BJ (cell line): ENCODE measurements at places on chromosomes 6 and 20.

GRCh38 chr20:59014680-59015389 is 4.4 kb upstream of the TUBB1 start:
- DNase-seq, result no peak

GRCh38 chr6:144378437-144378836 is 93.3 kb downstream of the UTRN start:
- no peak for DNase-seq

GRCh38 chr20:43736588-43737158 is 9.9 kb upstream of the GTSF1L start:
- no peak for DNase-seq

DNA sequence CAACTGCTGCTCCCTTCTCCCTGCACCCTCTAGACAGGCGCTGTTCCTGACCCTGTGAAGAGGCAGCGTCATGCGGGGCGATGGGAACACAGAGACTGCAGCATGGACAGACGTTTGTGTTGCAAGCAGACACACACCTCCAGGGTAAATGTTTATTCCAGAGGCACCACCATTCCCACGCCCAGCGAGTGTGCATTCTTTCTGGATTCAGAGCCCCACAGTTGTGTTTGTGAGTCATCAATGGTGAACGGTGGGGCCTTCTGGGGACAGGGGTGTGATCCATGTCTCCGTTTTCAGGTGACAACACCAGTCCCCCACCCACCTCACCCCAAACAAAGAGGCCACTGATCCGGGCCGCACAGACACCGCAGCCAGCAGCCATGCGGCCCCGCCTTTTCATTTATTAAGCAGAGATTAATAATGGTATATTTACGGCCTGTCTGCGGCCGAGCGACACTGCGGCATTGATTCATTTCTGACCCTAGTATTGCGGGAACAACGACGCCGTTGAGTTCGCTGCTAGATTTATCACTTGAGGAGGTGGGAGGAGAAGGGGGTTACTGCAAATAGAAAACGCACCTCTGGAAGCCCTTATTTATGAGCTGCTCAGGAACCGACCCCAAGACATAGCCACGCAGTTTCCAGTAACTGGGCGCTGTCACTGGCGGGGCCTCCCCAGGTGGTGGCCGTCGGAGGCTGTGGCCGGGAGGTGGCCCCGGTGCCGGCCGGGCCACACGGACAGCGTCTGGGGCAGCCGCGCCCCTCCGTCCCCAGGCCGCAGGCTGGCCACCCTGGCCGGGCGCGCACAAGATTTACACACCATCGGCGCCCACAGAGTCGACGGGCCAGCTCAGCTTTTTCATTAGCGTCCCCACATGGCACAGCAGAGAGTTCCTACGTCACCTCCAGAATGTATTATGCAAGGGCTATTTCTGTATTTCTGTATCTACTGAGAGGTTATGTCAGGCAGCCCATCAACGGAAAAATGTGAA is 367.6 kb downstream of the THBS2 start:
- DNase-seq, result no peak

DNA sequence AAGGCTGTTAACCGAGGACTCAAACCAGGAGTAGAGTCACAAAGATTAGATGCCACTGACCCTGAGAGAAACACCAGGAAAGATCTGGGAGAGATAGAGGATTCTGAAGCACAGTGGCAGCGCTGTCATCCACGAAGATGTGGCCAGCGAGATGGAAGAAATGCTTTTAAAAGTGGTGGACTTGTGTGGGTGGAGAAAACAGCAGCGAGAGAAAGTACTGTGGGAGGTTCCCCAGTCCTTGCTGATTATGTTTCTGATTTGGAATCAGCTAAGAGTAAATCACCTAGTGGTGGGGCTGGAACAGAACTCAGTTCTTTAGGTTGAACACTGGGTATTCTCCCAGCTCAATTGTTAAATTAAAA is 435 bp upstream of the ZNF322 start:
- DNase-seq, result no peak

DNA sequence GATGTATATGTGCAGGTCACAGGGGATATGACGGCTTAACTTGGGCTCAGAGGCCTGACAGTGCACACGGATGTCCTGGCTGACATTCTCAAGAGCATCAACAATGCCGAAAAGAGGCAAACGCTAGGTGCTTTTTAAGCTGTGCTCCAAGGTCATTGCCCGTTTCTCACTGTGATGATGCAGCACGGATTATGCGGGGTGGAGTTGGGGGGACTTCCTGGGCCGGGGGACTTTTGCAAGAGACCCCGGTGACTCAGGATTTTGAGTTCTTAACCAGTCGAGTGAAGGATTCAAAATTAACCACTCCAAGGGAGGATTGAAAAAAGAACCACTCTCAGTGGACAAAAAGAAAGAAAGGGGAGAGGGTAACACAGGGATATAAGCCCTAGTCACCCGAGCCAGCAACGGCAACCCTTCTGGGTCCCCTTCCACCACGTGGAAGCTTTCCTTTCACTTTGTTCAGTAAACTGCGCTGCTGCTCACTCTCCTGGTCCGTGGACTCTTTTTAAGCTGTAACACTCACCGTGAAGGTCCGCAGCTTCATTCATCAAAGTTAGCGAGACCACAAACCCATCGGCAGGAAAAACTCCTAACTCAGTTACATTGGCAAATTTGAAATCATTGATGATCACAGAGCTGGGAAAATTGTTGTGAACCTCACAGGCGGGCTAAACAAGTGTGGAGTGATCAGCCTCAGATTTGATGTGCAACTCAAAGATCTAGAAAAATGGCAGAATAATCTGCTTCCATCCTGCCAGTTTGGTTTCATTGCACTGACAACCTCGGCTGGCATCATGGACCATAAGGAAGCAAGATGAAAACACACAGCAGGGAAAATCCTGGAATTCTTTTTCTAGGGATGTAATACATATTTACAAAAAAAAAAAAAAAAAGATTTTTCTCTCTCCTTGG is 199.3 kb downstream of the ARID1B start:
- no peak for DNase-seq

DNA sequence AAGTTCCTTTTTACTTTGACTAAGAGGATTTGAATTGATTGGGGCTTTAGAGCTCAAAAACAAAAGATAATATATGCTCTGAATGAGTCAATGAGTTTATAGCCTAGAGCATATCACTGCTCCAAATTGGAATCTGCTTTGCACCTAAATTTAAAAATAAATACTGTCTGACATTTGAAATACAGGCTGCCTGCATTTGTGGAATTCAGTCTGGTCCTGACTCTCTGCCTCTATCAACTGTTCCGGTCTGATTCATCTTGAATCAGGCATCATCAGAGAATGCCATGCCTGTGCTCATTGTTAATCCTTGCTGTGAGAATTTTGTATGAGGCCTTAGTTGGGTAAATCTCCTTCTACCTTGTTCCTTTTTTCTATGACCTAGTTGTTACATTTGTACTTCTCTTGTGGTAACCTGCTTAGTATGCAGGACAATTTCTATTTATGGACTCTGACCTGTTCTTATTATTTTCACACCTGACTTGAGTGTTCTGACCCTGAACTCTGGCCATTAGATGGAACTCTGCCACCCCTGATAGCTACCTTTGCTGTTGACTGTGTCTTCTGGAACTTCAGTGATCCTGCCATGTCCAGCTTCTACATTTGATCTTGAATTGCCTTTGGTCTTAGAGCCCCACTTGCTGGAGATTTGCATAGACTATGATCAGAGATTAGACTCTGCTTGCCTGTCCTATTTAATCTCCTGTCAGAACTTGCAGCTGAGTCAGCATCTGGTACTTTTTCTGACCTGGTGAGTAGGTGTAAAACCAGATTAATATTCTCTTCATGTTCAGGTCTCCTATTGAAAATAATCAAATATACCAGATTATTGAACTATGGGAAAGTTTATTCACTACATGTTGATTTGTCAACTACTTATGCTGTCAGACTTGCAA is 442.7 kb upstream of the HS3ST5 start:
- no peak for DNase-seq

- no peak for DNase-seq
Measured at GRCh38 chr6:168892031-168892430, 361.6 kb downstream of the THBS2 start.

- no peak for DNase-seq
Measured at GRCh38 chr6:158014505-158015187, 33.0 kb downstream of the SYNJ2 start.
